Left renal pelvis (tissue), 4 donors: ENCODE measurements at places on chromosomes 13 and 19.

DNA sequence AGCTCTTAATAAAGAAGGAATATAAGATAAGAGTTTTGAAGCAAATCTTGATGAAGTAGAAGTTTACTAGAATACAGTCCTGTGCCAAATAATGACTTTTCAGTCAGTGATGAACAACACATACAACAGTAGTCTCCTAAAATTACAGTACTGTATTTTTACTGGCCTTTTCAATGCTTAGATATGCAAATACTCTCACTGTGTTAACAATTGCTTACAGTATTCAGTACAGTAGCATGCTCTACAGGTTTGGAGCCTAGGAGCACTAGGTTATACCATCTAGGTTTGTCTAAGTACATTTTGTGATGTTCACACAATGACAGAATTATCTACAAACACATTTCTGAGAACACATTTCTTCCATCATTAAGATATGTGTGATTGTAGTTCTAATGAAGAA is 316.7 kb upstream of the KLHL1 start:
- DNase-seq, result no peak

DNA sequence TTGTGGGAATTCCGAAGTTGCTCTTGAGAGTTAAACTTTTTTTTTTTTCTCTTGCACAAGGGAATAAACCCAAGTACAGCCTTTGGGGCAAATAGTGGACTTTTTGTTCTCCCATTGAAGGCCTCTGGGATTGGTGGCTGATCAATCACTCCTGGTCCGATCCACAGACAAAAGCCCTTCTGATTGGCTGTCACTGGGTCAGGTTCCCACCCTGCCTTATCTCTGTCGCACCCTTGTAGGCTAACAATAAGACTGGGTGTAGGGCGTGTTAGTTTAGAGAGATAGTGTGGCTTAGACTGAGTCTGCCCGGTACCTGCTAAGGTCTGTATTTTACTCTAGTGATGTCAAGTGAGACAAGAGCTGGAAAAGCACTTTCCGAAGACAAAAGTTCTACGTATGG is 380.8 kb downstream of the NDFIP2 start:
- DNase-seq, result no peak

GRCh38 chr13:43786766-43787517 is at the start of gene ENOX1:
ENOX1 (minus strand) TSS chr13:43786972.
- DNase-seq, result peak; percentile 65

- DNase-seq, result no peak
Observed at GRCh38 chr13:96490496-96490989, 400.6 kb downstream of the HS6ST3 start.

- no peak for DNase-seq
Observed at GRCh38 chr19:13938301-13939064, at the start of gene PODNL1. PODNL1 (minus strand) TSS chr19:13938417; CDS start chr19:13938181, 236 bp downstream.

GRCh38 chr13:111361046-111361872 is 40.8 kb downstream of the TEX29 start:
- no peak for DNase-seq

DNA sequence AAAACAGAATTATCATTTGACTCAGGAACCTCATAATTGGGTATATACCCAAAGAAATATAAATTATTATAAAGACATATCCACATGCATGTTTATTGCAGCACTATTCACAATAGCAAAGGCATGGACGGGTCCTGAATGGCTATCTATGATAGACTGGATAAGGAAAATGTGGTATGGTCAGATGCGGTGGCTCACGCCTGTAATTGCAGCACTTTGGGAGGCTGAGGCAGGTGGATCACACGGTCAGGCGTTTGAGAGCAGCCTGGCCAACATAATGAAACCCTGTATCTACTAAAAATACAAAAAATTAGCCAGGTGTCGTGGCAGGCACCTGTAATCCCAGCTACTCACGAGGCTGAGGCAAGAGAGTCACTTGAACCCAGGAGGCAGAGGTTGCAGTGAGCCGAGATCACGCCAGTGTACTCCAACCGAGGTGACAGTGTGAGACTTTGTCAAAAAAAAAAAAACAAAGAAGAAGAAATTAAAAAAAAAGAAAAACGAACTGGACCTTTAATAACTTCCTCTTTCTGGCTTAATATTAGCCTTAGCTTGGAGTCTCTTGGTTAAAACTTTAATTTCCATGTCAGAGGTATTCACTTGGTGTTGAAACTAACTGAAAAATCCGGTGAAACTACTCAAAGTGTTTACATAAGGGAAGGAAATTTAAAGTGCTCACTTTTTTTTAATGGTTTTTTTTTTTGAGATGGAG is 104.4 kb downstream of the ZNF486 start:
- DNase-seq, result no peak

DNA sequence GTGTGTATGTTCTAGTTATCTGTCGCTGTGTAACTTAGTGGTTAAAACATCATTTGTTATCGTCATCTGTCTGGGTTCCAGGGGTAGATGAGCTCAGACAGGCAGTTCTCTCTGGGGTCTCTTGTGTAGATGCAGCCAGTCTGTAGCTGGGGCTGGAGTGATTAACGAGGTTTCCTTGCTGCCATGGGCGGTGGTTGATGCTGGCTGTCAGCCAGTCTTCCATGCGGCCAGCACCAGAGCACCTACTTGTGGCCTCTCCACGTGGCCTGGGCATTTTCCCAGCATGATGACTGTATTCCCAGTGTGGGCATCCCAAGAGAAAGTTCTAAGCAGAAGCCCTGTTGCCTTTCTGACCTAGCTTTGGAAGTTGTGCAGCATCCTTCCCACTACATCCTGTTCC is 10.7 kb downstream of the ERCC5 start:
- no peak for DNase-seq

DNA sequence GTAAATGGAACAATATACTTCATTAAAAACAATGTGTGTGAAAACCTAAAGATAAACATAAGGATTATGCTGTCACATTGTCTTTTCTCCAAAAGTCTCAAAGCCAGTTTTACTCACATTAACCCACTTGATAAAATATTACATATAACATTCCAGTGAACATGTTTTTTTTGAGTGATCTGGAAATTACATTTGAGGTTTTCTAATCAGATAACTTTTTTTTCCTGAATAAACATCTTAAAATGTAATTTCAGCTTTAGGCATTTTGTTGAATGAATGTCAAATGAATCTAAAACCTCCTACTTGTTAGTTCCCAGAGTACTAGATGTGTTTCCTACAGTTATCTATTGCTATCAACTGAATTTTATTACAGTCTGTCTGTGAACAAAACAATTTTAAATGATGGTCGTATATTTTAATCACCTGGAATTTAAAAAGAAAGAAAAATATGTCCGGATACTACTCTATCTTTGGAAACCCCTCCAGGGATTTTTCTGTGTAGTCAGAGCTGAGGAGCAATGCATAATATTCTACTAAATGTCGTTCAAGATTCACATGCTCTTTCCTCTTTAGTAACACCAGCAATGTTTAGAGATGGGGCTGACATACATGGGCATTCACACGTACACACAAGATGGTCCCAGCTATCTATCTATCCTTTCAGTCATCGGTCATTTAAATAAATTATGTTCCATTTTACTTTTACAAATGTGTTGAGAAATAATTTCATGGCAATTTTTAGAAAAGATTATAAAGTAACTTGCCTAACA is 283.9 kb downstream of the KLF12 start:
- DNase-seq, result no peak

DNA sequence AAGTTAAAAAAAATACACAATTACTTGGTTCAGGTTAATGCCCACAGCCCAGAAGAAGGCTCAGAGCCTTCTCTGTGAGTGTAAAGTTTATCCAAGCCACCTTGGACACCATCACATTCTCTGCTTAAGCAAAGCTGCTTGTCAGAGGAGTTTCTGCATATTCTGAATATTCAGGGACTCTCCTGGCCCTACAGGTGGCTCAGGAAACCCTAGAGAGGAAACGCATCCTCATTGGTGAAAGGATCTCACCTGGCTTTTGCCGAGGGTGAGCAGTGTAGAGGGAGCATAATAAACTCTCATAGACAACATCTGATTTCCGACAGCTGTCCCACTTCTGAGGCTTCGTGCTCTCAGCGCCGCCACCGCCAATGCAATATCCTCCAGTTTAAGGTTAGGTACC is 239.9 kb upstream of the TSHZ3 start:
- DNase-seq, result no peak
